Cardiac septum (tissue), 1 donor: ENCODE measurements at places on chromosomes 5 and 9. TPM values are rescaled to one million over a fixed set of nuclear protein-coding genes. Genes with fewer than 3 reads are reported as not detected.

GRCh38 chr5:88886252-88886651 lies 3.3 kb upstream of the MEF2C start:
- no peak for DNase-seq

- peak; percentile 84 for DNase-seq
Observed at GRCh38 chr9:127778280-127779135, at the start of gene SH2D3C. Gene SH2D3C (minus strand): TSS chr9:127778666. CDS start chr9:127778627, 39 bp downstream.

- no peak for DNase-seq
Observed at GRCh38 chr9:10876333-10876732, 263.5 kb upstream of the PTPRD start.

DNA sequence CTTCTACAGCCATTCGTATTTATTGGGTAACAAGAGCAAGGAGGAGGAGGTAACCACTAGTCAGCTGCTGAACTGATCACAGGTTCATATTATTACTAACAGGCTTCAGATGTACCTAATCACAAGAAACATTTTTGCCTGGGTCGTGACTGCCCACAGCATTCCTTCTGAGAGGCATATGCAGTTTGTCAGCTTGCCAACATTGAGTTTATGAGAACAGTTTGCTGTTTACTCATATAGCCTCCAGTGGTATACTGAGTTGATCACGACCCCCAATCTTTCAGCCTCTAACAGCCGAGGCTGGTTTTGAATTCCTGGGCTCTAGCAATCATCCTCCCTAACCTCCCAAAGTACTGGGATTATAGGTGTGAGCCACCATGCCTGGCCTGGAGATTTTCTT lies 693.6 kb downstream of the TLE1 start:
- no peak for DNase-seq

DNA sequence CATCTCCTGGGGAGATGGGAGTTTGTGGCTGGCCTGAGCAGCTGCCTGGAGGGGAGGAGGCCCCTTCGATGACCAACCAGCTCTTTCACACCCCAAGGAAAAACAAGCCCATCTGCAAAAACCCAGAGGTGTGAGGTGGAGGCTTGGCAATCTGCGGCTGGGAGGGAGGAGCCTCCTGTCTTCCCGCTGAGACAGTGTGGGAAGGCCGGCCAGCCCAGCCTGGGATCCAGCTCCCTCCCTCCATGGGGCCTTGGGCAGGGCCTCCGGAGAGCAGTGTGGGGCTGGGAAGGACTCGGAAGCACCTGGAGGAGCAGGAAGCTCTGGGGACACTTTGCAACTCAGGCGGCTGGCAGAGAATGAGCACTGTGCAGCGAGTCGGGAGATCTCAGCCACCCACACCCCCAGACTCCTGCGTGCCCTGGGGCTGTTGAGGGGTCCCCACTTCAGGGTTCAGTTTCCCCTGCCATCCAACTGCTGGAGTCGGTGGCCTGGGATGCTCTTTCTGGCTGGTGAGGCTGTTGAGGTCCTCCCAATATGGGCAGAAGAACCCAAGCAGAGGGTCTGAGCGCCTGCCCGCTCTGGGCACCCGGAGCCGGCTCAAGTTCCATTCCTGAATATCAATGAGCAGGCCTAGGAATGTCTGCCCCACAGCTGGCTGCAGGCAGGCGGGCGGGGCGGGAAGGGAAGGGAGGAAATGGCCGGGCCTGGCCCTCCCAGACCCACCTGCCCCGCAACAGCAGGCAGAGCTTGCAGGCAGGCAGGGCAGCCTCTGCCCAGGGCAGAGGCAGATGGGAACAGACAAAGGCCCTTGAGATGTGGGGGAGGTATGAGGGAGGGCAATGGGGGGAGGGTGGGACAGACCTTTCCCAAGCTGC lies 101.1 kb downstream of the FGF18 start:
- DNase-seq, result no peak

DNA sequence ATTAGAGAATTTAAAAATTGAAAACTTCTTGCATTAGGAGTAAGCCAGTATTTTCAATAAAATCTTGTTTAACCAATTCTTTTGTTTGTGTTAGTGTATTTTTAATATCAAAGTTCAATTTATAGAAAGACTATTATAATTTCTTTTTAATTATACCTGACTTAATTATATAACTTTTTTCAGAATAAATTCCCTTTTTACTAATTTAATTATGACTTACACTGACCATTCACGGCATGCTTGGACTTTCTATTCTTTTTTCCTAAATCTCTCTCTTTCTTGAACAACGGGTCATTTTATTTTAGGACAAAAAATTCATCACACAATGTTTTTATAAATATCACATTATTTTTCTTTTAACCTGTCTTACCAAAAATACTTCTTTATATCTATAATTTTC lies 555.3 kb upstream of the PTGER4 start:
- DNase-seq, result no peak

The TAF9 gene
- total RNA-seq, result 44.2 TPM

DNA sequence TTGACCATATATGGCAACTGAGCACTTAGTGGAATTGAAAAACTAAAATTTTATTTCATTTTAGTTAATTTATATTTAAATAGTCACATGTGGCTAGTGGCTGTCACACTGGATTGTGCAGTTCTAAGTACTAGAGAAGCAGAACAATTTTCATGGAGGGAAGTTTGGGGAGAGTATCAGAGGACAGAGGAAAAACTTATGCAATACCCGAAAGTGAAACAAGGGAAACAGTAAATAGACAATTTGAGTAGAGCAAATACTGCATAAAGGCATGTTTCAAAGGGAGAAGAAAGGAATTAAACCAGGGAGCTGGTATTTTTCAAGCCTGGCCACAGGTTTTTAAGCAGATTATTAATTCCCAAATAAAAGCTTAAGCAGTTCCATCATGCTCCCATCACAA lies 590.5 kb upstream of the RORB start:
- DNase-seq, result no peak

The DBH gene
- not detected for total RNA-seq

- no peak for DNase-seq
Observed at GRCh38 chr9:13364271-13365000, 84.9 kb upstream of the MPDZ start.

DNA sequence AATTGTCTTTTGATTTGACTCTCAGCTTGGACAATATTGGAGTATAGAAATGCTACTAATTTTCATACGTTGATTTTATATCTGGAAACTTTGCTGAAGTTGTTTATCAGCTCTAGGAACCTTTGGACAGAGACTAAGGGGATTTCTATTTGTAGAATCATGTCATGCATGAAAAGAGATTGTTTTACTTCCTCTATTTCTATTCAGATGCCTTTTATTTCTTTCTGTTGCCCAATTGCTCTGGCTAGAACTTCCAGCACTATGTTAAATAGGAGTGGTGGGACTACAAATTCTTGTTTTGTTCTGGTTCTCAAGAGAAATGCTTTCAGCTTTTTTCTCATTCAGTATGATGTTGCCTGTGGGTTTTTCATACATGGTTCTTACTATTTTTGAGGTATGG lies 112.8 kb upstream of the CDH12 start:
- DNase-seq, result no peak

The GPR150 gene
- total RNA-seq, result not detected

DNA sequence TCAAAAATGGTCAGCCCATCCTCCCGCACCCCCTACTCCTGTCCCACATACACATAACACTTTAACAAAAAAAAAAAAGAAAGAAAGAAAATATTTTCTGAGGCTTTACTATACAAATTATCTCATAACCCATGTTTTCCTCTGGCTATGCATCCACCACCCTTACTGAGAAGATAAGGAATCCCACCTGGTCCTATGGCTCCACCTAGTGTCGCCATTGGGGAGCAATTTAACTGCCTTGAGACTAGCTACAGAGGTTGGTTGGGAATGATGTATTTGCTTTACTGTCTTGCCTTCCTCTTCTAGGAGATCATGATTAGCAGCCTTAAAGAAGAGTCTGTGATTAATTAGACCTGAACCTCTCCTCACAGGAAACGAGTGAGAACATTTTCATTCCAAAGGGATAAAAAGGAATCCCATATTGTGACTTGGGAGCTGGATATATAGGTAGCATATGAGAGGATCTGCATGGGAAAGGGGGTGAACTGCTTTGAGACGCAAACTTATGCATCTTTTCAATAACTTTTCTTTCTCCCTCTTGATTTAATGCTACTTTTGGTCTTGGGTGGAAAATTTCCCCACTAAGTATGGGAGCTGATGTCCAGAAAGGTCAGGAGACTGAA lies 77.7 kb upstream of the SELENOP start:
- peak; percentile 78 for DNase-seq

DNA sequence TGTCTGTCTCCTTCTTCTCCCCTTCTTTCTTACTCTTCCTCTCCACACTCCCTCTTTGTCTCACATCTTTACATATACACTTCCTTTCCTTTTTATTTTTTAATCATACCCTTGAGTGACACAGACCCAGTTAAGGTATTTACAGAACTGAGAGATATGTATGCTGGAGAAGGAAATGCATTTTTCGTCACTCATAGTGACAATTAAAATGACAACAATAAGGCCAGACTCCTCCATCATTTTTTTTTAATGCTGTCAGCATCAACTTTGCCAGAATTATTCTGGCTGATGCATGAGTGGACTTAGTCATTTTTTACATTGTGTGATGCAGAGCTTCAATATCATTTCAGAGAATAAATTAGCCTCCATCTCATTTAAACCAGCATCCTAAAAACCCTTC lies 272.9 kb downstream of the TMEM38B start:
- no peak for DNase-seq

DNA sequence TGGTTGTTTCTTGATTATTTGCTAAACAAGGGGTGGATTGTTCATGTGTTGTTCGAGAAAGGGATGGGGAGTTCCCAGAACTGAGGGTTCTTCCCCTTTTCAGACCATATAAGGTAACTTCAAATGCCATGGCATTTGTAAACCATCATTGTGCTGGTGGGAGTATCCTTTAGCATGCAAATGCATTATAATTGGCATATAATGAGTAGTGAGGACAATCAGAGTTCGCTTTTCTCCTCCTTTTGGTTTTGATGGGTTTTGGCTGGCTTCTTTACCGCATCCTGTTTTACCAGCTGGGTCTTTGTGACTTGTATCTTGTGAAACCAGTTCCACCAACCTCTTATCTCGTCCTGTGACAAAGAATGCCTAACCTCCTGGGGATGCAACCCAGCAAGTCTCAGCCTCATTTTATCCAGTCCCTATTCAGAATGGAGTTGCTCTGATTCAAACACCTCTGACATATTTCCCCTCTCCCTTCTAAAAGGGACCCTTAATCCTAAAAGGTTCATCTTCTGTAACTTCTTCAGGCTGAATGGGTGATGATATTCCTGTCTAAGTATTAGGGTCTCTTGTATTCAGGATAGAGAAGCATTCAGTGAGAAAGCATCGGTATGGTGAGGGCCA lies 8.7 kb upstream of the FBN2 start:
- no peak for DNase-seq

The PCDH1 gene
- total RNA-seq, result 16.9 TPM

GRCh38 chr5:112534611-112535255 lies 115.7 kb upstream of the EPB41L4A start:
- no peak for DNase-seq

- no peak for DNase-seq
Observed at GRCh38 chr5:139524446-139524845, 36.7 kb upstream of the UBE2D2 start.

GRCh38 chr9:105305856-105306255 lies 61.4 kb downstream of the SLC44A1 start:
- no peak for DNase-seq

The PCDHGB3 gene
- total RNA-seq, result 14.2 TPM

- no peak for DNase-seq
Observed at GRCh38 chr5:75152860-75153259, 83.8 kb downstream of the ANKRD31 start.
